Pulmonary artery endothelial cell (primary cell): ENCODE measurements at places on chromosomes 6 and 20. TPM values are rescaled to one million over a fixed set of nuclear protein-coding genes. Genes with fewer than 3 reads are reported as not detected.

ZNF217 gene
- total RNA-seq, result 18.5 and 21.6 TPM in 2 replicates

TREM2 gene
- not detected in 2 replicates for total RNA-seq

PDE7B gene
- total RNA-seq, result 42.5 and 48.0 TPM in 2 replicates

ZSCAN9 gene
- total RNA-seq, result 11.6 and 13.5 TPM in 2 replicates

C6orf62 gene
- total RNA-seq, result 119 and 147 TPM in 2 replicates

PKIB gene
- 0.13 TPM in 1 of 2 replicates, not detected in the other for total RNA-seq

SOX18 gene
- 11.1 and 27.3 TPM in 2 replicates for total RNA-seq

CDH26 gene
- total RNA-seq, result 0.07 and 0.14 TPM in 2 replicates

- DNase-seq, result no peak
Measured at GRCh38 chr20:44725837-44726236, 10.7 kb downstream of the CCN5 start.

DNA sequence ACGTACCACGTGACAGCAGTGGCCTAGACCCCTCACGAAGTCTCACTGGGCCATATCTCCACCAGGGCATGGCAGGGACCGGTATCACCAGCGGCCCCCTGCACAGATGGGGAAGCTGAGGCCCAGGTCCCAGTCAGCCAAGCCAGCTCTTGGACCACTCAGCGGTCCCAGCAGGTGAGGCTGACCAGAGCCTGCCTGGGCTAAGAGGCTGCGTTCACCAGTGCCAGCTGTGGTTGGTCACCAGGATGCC is 2.6 kb upstream of the MRGBP start:
- no peak for DNase-seq

DNA sequence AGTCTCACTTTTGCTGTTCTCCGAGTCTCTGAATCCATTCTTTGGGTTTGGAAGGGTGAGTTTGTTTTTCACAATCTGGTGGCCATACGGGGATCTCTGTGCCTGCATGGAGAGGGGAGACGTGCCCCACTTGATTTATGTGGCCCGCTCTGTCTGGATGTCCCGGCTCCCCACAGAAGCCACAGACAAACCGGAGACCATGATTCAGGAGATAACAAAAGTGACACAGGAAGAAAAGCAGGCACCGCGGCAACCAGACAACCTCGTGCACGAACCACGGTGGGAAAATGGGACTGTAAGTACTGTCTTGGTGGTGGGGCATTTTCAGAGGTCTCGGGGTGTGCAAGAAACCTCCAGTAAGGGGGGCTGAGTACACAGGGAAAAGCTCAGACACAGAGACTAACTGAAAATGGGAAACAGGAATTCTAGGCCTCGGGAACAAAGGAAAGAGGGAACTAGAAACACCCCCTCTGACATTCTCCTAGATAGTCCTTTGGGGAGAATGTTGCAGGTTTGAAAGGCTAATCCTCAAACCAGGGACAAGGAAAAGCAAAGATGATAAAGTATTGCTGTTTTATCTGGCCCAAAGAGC is 22.1 kb upstream of the ZNF318 start:
- DNase-seq, result no peak

DNA sequence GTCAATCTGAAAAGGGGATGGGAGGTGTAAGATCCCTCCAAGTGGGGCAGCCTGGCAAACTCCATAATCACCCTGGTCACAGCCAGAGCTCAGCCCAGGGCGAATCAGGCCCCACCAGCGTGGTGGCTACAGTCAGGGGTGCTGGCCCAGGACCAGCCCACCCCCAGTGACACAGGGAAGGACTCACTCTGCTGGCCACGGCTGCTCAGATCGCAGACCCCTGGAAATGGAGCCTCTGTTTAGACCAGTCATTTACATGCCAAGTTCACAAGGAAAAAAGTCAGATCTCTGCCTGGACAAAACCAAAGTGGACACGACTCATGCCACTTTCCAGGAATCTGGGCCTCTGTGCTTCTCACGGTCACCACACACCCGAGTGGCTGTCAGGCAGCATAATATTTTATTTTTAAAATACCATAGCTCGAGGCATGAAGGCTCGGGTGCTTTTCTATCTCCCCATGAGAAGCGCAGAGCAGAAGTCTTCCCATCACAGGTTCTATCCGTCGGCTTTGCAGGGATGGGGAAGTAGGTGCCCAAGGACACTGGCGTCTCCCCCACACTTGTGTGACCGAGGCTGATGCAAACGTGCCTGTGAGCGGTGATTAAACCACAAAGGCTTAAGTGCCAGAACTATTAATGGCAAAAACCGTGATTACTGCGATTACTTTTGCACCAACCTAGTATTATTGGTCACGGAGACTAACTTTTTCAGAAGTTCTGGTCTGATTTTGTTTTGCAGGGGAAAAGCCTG is 13.0 kb downstream of the PXDC1 start:
- DNase-seq, result no peak

GRCh38 chr6:140462453-140463311 is 1088.2 kb upstream of the CITED2 start:
- no peak for DNase-seq

- DNase-seq, result no peak
Measured at GRCh38 chr6:101259505-101259904, 134.0 kb upstream of the GRIK2 start.

DNA sequence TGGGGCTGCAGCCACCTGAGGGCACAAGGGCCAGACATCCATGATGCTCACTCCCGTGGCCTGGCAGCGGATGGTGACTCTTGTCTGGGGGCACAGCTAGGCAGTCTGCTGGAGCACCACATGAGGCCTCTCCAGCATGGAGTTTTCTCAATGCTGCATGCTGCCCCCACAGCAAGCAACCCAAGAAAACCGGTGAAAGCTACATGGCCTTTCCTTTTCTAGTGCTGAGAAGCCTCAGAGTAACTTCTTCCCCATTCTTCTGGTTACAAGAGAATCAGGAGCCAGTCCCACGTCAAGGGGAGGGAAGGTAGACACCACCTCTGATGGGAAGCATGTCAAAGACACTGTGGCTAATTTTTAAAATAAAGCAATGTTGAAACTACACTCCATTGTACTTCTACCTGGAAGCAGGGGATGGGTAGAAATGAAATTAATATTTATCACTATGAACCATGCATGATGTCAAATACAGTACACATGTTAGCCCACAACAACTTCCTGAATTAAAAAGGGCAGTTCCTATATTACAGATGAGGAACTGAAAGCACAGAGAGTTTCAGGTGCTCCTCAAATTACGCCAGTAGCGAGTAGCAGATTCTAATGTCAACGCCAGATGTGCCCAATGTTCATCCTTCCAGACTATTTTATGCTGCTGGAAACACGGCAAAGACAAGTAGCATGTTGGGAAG is 101.5 kb downstream of the LAMP5 start:
- no peak for DNase-seq

DNA sequence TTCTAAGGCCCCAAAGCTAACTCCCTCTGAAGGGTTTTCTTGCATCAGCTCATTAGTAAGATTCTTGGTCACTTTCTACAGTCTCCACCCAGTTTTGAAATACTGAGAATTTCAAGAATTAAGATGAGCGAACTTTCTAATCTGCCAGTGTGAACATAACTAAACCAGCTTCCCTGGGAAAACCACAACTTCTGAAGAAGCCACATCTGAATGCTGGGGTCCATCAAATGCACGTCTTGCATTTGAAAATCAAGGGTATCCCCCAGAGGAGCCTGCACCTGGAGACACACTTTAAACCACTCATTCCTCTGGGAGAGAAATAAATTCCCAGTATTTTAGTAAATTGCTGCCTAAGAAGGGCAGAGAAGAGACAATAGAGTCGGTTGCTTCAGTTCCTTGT is 292.1 kb upstream of the CDH4 start:
- no peak for DNase-seq

- no peak for DNase-seq
Measured at GRCh38 chr20:11982955-11983470, 65.3 kb downstream of the BTBD3 start.

DNA sequence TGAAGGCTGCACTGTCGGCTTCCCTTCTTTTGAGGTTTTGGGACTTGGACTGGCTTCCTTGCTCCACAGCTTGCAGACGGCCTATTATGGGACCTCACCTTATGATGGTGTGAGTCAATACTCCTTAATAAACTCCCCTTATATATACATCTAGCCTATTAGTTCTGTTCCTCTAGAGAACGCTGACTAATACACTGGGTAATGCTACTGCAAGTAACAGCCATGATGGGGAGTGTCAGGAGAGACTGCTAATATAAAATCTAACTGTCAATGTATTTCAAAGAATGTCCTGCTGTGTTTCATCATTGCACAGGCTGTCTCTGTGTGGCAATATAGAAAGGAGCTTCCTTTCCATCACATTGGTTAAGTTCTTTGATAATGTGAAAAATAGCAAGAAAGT is 57.7 kb upstream of the UST start:
- no peak for DNase-seq

- no peak for DNase-seq
Measured at GRCh38 chr6:10033223-10033829, 381.5 kb downstream of the TFAP2A start.

DNA sequence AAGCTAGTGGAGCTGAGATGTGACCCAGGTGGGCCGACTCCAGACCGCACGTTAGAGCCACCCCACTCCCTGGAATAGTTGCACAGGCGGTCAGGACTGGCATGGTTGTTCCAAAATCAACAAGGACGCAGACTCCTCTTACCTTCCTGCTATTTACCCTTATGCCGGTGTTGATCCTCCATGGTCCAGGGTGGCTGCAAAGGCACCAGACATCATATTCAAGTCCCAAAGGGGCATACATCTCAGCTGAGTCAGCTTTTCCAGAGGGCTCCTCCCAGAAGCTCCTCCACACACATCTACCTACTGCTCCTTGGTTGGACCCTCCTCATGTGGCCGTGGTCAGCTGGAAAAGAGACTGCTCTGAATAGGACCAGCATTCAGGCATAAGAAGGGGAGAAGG is 112.2 kb downstream of the SYCP2 start:
- no peak for DNase-seq

- DNase-seq, result peak; percentile 68
Measured at GRCh38 chr6:11263291-11263775, 30.9 kb upstream of the NEDD9 start.

DNA sequence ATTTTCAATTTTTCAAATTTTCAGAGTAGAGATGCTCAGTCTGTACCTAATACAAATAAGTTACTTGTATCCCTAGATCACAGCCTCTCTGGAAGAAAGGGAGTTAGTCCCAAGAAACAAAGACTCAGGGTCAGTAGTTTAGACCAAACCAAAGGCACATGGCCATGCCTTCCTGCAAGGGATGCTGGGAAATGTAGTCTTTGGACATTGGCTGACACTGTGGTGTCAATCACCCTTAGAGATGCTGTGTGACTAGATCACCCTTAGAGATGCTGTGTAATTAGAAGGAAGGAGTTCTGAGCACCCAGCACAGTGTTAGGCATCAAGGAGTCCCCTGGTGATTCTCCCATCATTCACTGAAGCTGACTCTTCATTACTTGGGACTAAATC is 202.1 kb downstream of the NFATC2 start:
- no peak for DNase-seq

- DNase-seq, result no peak
Measured at GRCh38 chr6:79602859-79603258, 28.3 kb upstream of the SH3BGRL2 start.

GRCh38 chr6:104050455-104050854 is 809.3 kb downstream of the HACE1 start:
- DNase-seq, result no peak

GRCh38 chr6:34144581-34145160 is 1.2 kb downstream of the GRM4 start:
- DNase-seq, result no peak

DNA sequence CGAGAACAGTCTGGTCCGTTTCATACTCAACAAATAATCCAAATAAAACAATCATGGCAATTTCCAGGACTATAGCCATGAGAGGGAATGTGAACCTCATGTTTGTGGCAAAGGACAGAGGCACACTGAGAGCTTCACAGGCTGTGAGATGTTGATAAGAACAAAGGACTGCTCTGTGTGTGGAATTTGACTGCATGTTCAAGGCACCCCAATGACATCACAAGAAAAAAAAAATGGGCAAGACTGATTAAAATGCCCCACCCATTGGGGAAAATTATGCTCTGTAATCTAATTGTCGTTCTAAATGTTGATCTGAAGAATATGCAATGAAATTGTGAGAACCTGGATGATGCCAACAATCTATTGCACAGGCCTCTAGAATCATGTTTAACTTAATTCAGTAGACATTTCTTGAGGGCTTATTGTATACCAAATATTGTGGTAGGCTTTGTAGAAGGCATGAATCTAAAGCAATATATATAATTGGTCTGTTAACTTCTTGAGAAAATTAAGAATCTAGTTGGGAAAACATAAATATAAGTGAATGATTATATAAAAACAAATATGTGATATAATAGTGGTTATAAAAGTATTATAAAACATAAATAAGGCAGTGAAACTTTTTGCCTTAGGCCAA is at the start of gene RHAG:
RHAG (minus strand) TSS at position 127 of the 637 bp plus-strand sequence; CDS start at position 100, 27 bp downstream.
- DNase-seq, result no peak

- DNase-seq, result no peak
Measured at GRCh38 chr6:159132664-159133063, 36.5 kb upstream of the FNDC1 start.

- peak; percentile 44 for DNase-seq
Measured at GRCh38 chr6:148464319-148465010, 121.8 kb downstream of the SASH1 start.

DNA sequence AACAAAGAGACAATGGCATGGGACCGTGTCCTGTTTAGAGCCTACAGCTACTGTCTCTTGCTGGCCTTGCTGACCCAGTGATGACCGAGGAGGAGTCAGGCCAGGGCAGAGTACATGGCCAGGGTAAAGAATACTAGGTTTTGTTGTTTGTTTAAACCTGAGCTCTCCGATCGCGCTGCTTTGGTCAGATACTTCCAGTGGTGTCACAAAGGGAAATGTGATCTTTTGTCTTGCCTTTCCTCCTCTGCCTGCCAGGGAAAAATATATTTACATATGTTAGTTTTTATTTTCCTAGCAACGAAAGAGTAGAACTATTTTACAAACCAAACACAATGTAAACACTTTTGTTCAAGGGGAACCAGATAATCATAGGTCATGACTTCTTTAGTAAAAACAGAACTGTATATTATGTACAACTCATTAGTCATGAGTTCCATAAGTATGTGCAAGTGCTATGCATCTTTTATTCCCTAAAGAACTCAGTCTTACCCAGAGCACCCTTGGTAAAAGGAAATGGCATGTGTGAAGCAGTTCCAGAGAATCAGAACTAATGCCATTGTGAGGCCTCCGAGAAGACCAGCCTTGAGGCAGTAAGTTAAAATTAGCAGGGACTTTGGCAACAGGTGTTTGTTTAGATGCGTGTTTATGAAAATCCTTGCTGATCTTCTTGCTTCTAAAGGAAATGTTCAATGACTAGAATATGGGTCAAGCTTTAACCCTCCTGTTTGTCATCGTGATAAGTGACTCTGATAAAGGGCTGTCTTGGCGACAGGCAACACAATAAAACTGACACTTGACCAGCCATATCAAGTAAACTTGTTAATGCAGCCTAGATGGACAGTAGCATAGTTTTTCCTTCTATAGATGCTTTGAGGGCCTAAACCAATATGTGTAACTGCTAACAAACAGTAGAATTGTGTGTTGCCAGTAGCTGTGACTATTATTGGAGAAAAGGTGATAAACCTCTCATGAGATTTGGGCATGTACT is 204.6 kb downstream of the NKAIN2 start:
- DNase-seq, result no peak

- no peak for DNase-seq
Measured at GRCh38 chr20:63163171-63163570, 52.8 kb downstream of the YTHDF1 start.
